ENCODE measurements at places on chromosomes 12 and 14.

GRCh38 chr14:99600232-99600888 lies 3.6 kb downstream of the CCDC85C start:
- DNase-seq, result no peak

DNA sequence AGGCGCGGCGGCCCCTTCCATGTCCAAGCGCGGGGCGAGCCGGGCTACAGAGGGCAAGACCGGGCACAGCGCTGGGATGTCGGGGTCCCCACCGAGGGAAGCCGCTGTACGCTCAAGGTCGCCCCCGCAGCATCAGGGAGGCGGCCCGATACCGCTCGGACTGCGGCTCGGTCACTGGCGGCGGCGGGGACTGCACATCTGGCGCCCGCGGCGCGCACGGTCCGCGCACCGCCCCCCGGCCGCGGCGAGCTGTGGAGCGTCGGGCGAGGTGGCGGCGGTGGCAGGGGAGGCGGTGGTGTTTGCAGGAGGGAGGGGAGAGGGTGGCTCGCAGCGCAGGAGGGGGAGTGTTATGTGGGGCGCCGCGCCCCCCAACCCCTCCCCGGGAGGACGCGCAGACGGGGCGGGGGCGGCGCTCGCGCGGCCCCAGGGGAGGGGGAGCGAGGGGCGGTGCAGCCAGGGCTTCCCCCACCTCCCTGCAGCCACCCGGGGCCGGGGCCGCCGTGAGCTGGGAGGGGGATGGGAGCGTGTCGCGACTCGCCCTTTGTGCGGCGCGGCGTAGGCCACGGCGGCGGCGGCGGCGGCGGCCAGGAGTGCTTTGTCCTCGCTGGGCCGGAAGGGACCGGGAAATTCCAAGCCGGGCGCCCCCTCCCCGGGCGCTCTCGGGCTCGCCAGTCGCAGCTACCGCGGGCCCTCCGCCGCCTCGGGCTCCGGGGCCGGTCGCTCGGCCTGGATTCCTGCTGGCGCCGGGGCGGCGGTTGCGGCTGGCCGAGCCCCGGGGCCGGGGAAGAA lies at the start of gene NUAK1:
TSS of gene NUAK1 (minus strand) at position 322 of the 789 bp plus-strand sequence. CDS start at position 21, 301 bp downstream.
- no peak for DNase-seq

DNA sequence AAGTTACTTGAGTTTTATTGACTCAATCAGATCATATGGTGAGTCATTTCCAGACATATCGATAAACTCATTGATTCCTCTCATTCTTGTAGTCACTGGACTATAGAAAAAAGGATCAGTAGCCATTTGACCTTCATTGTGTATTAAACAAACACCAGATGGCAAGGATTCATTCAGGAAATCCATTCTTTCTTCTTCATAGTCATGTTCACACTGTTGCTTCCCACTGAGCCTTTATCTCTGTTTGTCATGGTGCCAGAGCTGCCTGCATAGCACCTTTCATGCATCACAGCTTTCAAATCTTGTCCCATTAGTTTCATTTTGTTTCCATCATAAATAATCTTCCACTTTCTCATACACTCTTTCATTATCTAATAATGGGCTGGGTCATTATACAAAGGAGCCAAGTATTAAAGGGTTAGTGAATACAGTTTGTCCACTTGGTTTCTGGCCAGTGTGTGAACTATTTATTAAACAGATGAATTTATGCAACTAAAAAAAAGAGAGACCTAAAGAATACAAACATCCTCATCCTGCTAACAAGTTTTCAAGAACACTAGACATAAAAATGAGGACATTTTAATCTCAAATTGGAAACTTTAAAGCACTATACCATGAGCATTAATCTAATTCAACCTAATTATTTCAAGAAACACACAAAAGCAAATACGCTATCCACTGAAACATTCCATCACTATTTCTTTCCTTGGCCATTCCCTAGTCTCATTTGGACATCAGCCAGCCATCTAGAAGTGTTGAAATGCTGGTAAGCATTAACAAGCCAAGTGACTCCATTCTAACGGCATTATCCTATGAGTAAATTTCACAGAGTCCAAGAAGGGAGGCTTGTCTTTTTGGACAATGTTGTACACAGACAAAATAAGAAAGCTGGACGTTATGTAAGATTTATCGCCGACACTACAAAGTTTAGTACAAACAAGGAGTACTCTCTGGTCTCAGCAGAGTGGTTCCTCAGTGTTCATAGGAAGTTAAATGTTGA lies 476.5 kb downstream of the FOXG1 start:
- DNase-seq, result no peak

DNA sequence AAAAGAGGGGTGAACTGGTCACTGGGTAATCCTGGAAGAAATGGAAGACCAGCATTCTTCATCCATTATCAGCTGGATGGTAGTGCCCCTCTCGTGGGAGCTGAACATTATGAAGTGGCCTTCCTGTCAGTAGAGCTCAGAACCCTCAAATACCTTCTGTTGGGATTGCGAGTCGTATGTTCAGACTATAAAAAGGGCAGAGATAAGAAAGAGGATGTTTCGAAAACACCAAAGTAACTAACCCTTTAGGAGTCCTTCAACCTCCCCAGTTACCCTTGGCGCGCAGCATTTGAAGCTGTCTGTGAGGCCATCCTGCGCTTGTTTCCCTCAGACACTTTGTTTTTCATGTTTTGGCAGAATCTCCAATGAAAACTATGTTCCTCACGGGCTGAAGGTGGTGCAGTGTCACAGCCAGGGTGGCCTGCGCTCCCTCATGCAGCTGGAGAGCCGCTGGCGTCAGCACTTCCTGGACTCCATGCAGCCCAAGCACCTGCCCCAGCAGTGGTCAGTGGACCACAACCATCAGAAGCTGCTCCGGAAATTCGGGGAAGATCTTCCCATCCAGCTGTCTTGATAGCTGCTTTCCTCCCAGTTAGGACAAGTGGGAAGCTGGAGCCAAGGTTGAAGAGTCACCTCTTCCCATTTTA lies 19.3 kb upstream of the GALNT16 start:
- no peak for DNase-seq

GRCh38 chr12:78864870-78865463 lies 393 bp downstream of the SYT1 start:
- DNase-seq, result no peak

- DNase-seq, result no peak
Observed at GRCh38 chr12:5396541-5396940, 35.4 kb upstream of the NTF3 start.

DNA sequence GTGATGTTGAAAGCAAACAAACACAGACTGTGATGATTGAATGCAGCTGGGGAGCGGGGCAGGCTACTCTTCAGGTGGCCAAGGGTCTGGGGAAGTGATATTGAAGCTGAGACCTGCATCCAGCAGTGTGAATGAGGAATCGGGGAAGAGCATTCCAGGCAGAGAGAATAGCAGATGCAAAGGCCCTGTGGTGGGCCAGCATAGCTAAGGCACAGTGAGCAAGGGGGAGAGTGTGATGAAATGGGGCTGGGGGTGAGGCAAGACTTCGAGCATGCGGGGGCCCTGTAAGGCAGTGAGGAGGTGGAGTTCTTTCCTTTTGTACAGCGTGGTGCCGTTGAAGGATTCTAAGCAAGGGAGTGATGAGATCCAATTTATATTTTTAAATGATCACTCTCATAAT lies 77.4 kb downstream of the KCNK13 start:
- no peak for DNase-seq

- DNase-seq, result no peak
Observed at GRCh38 chr12:66776974-66777373, 98.1 kb upstream of the GRIP1 start.

DNA sequence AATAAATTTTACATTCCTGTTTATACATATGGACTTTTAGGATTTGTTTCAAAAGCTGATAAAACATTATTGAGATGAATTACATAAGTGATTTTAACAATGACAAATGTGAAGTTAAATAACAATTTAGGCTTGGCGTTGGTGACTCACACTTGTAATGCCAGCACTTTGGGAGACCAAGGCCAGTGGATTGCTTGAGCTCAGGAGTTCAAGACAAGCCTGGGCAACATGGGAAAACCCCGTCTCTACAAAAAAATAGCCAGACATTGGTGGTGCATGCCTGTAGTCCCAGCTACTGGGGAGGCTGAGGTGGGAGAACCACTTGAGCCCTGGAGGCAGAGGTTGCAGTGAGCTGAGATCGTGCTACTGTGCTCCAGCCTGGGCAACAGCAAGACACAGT lies 7.4 kb downstream of the ACOT2 start:
- DNase-seq, result no peak

DNA sequence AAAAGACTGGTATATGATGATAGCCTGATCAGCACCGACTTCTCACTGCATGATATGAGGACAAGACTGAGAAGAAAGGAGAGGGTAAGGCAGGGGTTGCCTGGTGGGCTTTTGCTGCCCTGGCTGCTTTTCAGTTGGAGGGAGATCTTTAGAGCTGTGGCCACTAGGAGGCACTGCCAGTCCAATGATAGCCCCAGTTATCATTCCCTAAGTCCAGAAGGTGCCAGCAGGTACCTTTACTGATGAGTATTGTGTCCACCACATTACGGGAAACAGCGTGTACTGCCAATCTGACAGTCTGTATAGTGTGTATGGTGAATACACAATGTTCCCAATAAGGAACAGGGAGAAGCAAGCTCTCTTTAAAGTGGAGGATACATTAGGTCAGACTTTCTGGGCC lies 55.8 kb upstream of the CCDC175 start:
- no peak for DNase-seq

DNA sequence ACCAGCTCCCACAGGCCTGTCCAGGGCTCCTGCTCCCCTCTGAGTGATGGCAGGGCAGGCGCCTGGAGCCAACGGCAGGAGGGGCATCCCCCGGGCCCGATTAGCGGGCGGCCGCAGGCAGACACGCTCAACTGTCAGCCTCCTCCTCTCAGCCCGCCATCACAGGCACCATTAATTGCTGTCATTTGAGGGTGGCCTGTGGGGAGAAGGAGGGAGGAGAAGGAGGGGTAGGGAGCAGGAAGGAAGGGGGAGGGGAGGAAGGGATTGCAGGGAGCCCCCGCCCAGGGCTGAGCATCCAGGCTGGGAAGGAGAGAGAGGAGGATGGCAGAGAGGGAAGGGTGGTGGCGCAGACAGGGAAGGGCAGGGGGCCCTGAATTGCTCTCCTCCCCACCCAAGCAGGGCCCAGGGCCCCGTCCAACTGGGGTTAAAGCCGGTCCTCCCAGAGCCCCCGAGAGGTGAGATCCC lies 36.1 kb downstream of the NCOR2 start:
- no peak for DNase-seq

GRCh38 chr12:13011098-13011497 lies 11.0 kb upstream of the HEBP1 start:
- no peak for DNase-seq

GRCh38 chr14:64730061-64730440 lies 25.8 kb downstream of the PLEKHG3 start:
- DNase-seq, result no peak

GRCh38 chr12:90936230-90937005 lies 18.6 kb downstream of the CCER1 start:
- no peak for DNase-seq

GRCh38 chr12:68779280-68779679 lies 28.7 kb upstream of the MDM2 start:
- DNase-seq, result no peak

DNA sequence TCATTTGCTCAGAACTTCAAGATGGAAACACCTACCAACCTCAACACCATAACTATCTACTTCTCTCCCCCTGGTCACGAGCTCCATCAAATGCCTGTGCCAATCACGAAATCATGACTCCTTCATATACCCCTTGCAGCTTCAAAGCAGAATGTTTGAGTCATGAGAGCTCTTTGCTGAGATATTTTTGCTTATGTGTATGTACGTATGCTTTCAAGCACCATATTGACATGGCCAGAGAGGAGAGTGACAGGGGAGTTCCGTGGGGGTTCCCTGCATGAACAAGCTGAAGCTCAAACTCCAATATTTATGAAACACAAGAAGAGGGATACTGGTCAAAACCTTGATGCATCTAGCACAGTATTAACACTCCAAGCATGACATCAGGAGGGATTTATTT lies 374.4 kb downstream of the DPF3 start:
- DNase-seq, result no peak

DNA sequence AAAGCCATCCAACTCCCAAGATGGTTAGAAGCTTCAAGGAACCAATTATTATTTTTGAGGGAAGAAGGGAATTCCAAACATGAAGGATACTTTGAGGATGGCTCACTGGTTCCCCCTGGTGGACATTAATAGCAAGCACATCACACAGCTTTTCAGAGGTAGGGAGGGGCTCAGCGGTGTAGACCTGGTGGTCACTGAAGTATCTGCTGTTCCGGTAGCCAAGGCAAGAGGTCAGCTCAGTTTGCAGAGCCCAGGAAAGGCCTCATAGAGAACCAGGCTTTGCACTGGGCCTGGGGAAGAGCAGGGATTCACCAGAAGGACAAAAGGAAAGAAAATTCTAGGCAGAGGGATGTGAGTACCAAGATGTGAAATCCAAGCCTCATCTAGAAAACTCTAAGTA lies 118.7 kb downstream of the KSR2 start:
- DNase-seq, result no peak

DNA sequence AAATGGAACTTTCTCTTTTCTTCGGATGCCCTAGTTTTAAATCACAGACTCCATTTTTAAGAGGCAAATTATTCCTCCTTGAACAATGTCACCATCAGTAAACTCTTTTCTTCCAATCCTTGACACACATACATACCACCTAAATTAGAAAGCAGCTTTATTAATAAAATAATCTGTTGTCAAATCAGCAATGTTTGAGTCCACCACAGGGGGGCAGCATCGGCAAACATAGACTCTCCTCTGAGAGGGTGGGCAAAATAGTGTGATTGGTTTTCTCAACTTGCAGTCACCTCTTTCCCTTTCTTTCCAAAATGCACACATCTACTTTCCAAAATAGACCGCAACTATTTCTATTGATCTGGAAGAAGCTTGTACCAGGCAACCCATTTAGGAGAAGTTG lies 438.4 kb upstream of the OR4E1 start:
- no peak for DNase-seq

DNA sequence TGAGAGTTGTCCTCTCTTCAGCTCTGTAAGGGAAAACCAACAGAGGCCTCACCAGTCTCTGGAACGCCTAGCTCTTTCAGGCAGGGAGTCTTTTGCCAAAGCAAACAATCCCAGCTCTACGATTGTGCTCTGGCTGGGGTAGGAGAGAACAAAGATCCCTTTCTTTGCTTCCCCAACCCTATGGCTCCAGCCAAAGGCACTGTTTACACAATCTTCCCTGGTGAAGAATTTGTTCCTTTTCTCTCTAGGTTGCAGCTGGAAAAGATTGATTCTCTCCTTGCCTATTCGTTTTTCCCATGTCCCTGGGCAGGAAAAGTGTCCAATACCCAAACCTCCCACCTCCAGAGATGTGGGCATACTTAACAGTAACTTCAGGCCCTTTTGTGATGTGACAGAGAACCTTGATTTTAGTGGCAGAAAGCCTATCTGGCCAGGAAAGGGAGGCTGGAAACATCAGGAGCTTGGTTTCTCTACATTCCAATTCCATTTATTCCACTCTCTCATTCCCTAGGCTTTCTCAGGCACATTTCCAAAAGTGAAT lies 16.8 kb downstream of the ATP5MC2 start:
- DNase-seq, result no peak

- DNase-seq, result no peak
Observed at GRCh38 chr14:65433157-65433556, 20.6 kb downstream of the FUT8 start.
